ENCODE measurements at places on chromosomes 2 and 18. TPM values are rescaled to one million over a fixed set of nuclear protein-coding genes. Genes with fewer than 3 reads are reported as not detected.

The GPR45 gene
- total RNA-seq = not detected

The MYOM1 gene
- 0.13 TPM for total RNA-seq

The CCDC121 gene
- total RNA-seq = 3.7 TPM

The DCDC2C gene
- total RNA-seq = 0.26 TPM

The TUBA4A gene
- total RNA-seq = 286 TPM

The GALNT5 gene
- 2.4 TPM for total RNA-seq

The MOCOS gene
- 2.7 TPM for total RNA-seq

The MROH2A gene
- 0.22 TPM for total RNA-seq

The MEP1B gene
- total RNA-seq = 0.05 TPM

The PSTPIP2 gene
- total RNA-seq = 0.25 TPM

The CABYR gene
- total RNA-seq = 16.2 TPM

The CCDC85A gene
- 0.39 TPM for total RNA-seq

The SNED1 gene
- 1.4 TPM for total RNA-seq

The GPR75 gene
- 1.1 TPM for total RNA-seq
